ENCODE measurements at places on chromosomes 1 and 21. TPM values are rescaled to one million over a fixed set of nuclear protein-coding genes. Genes with fewer than 3 reads are reported as not detected.

Gene PRELP
- not detected for total RNA-seq

Gene KIF17
- 1.4 TPM for total RNA-seq

Gene KCNK2
- total RNA-seq, result 0.16 TPM

Gene C4BPA
- total RNA-seq, result 0.33 TPM

Gene SLAMF6
- not detected for total RNA-seq

Gene MYOM3
- 5.6 TPM for total RNA-seq

Gene FCRL4
- not detected for total RNA-seq

Gene CELA3A
- total RNA-seq, result not detected

Gene MROH9
- not detected for total RNA-seq

Gene BTBD19
- 3.4 TPM for total RNA-seq

Gene GPR157
- total RNA-seq, result 5.3 TPM

Gene DHDDS
- 23.6 TPM for total RNA-seq

Gene GUK1
- total RNA-seq, result 156 TPM
